ENCODE measurements at places on chromosomes 11 and 22. TPM values are rescaled to one million over a fixed set of nuclear protein-coding genes. Genes with fewer than 3 reads are reported as not detected.

SEZ6L gene
- not detected for total RNA-seq

OR4S2 gene
- not detected for total RNA-seq

KCNE3 gene
- total RNA-seq: 3.8 TPM

APBB1 gene
- 69.9 TPM for total RNA-seq
